ENCODE measurements at places on chromosomes 12 and 14.
A peak's percentile ranks its signal among the peaks of the same experiment; 100 is the strongest.

DNA sequence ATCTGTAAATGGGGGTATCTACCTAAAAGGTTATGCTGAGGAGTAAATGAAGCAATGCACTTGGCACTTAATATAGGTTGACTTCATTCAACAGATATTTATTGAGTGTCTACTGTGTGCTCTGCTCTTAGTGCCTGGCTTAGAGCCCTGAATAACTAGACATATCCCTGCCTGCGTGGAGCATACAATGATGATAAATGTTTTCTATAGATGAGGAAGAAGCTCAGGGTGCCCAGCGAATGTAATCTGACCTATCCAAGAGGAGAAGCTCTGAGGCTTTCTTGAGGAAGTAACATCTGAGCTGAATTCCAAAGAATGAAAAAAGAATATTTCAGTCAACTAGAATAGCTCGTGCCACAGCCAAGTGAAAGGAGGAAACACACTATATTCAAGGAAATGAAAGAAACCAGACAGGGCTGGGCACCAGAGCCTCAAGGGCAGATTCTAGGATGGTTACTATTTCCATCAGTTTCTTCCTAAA lies 17.9 kb upstream of the HIGD1C start:
- DNase-seq = no peak

GRCh38 chr12:132444283-132444682 lies 45.7 kb upstream of the FBRSL1 start:
- no peak for DNase-seq

DNA sequence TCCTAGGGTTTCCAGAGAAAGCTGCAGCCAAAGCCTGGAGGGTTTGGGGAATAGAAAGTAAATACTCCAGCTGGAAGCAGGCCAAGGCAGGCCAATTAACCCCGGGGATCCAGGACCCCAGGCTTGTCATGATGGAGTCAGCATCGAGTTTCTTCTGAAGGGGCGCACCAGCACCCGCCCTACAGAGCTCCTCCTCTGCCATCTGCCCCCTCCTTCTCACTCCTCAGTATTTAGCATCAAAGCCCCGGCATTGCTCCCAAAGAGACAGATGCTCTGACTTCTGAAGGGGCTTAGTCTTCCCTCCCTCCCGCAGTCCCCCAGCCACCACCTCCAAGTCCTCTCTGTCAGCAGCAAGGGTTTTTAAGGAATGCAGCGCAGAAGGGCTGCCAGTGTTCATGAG lies 285.1 kb upstream of the NOS1 start:
- DNase-seq = no peak

- no peak for DNase-seq
Observed at GRCh38 chr14:72383865-72384264, 451.6 kb downstream of the RGS6 start.

DNA sequence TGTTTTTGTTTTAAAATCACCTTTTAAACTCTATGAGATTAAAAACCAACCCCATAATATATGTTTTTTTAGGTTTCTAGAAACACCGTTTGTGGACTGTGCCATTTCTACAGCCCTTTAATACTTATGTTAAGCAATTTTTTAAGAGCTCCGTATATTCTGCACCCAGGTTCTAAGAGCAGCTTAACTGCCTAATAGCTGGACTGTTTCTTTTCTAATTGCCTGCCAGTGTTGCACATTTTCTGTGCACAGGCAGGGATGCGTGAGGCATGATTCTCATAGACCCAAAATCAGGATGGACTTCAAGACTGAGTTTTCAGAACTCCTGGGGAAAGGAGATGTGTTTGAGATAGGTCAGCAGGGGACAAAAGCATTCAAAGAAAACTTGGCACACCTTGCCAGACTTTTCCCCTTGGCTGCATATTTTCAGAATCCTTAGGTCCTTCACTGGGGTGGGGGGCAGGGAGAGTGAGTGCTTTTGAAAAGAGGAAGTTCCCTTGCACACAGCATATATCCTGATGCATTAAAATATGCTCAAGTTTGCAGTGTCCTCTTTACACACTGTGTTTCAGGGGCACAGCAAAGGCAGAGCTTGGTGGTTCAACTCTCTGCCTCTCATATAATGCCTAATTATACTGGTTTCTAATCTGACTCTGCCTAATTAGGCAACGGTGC lies 27.9 kb downstream of the TMEM30B start:
- no peak for DNase-seq

DNA sequence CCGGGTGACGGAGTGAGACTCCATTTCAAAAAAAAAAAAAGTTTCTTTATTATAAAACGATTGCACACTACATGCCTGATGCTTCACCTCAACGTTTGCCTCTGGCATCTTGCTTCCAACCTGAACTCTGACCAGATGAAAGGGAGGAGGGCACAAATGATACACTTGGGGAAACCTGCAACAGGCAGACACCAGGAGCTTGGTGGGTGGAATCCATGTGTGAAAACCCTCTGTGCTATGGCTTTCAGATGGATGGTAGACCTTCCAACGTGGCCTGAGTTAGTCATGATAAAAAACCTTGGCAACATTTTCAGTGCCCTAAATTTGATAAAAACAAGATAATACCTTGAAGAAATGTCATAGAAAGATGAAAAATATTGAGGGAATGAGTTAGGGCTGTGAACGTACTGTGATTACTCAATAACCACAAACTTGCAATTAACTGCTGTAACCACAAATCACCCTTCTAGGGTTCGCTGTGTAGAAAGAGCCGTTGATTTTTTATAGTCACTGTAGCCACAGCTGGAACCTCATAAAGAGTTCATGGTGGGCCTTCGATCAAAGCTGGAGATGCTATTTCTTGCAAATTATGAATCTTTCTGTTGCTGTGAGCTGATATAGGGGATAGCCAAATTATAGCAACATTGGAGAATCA lies 26.1 kb upstream of the GZMB start:
- no peak for DNase-seq

- DNase-seq = no peak
Observed at GRCh38 chr14:105251920-105252319, 3.6 kb downstream of the BTBD6 start.

- DNase-seq = no peak
Observed at GRCh38 chr12:88339254-88339949, 197.3 kb downstream of the TMTC3 start.

- peak; percentile 34 for DNase-seq
Observed at GRCh38 chr14:66495218-66496098, 9.3 kb downstream of the CCDC196 start.

- DNase-seq = peak; percentile 72
Observed at GRCh38 chr14:78836777-78837176, 666.6 kb downstream of the NRXN3 start.

- DNase-seq = peak; percentile 70
Observed at GRCh38 chr14:23352506-23353432, at the start of gene SLC22A17. SLC22A17 (minus strand) TSS chr14:23352887.

DNA sequence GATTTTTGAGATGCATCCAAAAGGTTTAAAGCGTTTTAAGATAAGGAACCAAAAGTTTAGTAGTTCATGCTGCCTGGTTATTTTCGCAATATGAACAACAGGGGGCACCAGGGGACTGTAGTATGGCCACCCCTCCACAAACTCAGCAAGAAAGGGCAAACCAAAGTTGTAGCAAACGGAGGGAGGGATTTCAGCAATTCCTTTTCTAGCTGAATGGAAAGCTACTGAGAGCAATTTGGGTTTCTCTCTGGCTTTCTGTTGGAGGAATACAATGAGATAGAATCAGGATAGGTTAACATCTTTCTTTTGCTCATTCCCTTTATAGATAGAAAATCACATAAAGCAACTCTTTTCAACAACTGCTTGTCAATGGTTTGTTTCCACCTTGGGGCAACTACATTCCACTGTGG lies 62.5 kb downstream of the DRAM1 start:
- DNase-seq = peak; percentile 45

DNA sequence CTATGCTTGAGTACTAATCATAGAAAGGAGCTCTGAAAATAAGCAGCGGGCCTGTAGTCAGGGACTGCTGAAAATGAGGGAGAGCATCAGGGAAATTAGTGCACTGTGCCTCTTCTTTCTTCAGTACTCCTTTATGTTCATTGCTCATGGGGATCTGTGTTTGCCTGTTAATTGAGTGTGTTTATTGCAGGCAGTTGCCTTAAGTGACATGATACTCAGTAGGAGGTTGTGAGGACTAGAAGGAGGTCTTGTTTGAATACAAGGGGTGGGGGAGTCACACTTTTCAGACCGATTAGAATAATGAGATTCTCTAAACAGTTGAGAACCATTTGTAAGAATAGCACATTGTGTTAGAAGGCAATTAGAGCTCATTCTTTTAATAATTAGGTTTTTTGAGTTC lies 102.6 kb upstream of the SLCO1C1 start:
- DNase-seq = no peak

DNA sequence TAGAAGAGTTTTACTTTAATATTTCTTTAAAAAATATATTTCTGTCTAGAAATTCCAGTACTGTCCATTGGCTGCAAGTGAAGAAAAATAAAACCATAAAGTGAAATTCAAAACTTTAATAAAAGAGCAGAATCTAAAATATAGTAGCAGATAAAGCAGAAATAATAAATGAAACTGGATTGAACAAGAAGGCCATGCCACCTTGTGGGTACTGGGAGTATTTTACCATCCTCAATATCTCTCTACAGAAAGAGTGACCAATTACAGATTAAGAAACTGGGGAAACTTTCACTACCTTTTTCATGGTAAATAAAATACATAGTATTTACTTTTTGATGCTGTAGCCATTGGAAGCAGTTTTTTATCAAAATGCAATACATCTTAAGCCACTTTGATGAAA lies 220.5 kb downstream of the BCAT1 start:
- no peak for DNase-seq

DNA sequence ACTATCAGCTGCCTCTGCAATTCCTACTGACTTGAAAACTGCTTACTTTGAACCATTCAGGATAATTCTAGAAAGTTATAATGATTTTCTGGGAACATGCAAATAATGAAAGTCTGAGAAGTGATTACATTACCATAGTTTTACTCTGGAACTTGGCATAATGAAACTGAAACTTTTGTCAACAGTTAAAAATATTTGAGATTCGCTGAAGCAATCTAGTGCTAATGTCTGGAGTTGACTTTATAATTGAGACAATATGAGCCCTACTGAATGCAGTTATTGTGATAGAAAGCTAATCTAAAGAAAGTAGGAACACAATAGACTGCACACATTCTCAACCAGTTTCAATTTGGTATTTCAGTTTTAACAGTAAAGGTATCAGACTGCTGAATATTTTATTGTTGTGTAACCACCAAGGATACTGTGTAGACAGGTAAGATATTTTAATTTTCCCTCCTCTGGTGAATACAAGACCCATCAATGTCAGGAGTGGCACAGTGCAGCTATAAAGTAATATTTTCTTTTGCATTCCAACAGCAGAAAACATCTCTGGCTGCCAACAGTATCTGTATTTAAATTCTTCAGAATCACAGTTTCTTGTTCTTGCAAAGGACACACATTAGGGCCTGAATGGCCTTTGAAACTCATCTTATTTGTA lies 483.5 kb downstream of the ATP23 start:
- no peak for DNase-seq

GRCh38 chr12:99454539-99455172 lies 192.9 kb upstream of the GARIN6 start:
- no peak for DNase-seq

- no peak for DNase-seq
Observed at GRCh38 chr14:37816135-37816534, 220.7 kb downstream of the TTC6 start.
